ENCODE measurements at places on chromosomes 7 and 10. TPM values are rescaled to one million over a fixed set of nuclear protein-coding genes. Genes with fewer than 3 reads are reported as not detected.

The GHRHR gene
- not detected for polyA plus RNA-seq

The CHAT gene
- polyA plus RNA-seq, result not detected

The ZNF746 gene
- 7.9 TPM for polyA plus RNA-seq

The GDI2 gene
- 140 TPM for polyA plus RNA-seq

The AKR1C8 gene
- polyA plus RNA-seq, result not detected

The CALHM1 gene
- polyA plus RNA-seq, result not detected

Measured in adipose tissue (tissue), 3 donors.